Epithelial cell of prostate (primary cell): ENCODE measurements at places on chromosomes 12 and 14.

DNA sequence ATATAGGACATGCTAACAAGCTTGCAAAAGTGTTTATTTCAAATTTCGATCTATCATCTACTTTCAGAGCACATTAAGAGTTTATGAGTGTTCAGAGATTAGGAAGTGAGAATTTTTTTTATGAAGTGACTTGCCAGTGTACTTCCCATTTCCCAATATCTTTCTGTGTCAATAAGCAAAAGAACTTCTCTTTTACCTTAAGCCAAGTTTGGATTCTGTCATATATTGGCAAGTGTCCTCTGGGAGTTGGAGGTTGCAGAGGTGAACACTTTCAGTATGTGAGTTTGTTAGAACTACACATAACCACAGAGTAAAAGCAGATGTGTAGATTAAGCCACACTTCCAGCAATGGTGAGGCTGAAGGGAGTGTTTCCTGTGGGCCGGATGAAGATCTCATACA, 16.6 kb upstream of the KLRF1 start:
- no peak for DNase-seq

DNA sequence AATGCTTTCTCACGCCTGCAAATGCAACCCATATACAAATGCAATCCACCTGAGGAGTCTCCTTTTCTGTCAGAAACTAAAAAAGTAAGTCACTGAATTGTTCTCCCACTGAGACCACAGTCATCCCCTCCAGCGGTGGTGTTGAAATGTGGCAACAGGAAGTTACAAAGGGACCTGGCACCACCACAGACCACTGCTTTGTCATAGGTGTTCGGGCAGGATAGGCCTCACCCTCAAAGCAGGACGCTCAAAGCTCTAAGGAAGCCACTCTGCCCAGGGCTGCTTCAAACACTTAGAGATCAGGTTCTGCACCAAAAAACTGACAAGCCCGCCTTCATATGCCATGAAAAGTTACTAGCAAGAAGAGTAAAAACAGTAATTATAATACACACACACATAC, 11.3 kb downstream of the PHLDA1 start:
- DNase-seq, result no peak

- DNase-seq, result no peak
Measured at GRCh38 chr14:68695856-68696255, 97.0 kb downstream of the ZFP36L1 start.

- DNase-seq, result peak; percentile 1
Measured at GRCh38 chr14:87613881-87614280, 379.1 kb downstream of the GALC start.

GRCh38 chr12:76420222-76420621, 72.0 kb upstream of the BBS10 start:
- no peak for DNase-seq

DNA sequence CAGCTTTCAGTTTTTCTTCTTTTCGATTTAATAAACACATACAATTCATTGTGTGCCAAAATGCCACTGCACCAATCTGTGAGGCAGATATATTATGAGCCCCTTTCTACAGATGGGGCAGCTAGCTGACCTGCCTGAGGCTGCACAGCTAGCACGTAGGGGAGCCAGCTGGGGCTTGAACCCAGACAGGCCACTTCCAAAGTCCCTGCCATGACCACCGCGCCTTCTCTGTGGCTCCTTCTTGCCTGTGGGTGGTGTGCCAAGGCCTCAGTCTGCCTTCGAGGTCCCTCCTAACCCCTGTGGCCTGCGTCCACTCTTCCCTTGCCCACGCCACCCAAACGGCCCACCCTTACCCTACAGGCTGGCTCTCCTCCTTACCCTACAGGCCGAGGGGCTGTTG, 16.2 kb downstream of the FAM222A start:
- no peak for DNase-seq

DNA sequence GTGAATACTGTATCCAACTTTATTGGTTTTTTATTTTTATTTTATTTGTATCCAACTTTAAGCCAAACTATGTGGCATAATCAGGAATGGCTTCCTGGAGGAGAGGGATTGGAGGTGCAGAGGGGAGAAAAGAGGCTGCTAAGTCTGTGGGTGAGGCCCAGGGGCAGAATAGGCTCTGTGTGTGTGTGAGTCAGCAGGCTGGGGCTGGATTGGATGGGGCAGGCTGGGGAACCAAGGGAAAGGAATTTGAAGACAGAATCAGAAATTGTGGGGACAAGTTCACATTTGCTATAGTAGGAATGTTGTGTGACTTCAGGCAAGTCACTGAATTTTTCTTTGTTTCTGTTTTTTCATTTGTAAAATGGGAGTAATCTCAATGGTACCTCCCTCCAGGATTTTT, 12.8 kb upstream of the RILPL1 start:
- no peak for DNase-seq

DNA sequence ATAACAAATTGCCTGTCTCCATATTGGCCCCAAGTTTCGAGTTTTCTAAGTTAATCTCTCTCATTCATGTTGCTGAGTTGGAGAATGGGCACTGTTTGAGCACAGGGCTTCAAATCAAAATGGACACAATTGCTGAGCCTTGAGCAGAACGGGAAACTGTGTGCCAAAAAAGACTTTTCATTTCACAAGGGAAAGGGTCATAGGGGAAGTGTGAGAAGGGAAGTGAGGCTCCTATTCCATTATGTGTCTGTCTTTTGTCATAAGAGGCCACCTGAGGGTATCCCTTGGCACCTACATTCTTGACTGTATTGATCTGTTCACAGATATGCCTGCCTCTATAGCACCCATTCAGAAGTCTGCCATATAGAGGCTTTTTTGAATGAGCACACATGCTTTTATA, 59.1 kb downstream of the TTLL5 start:
- no peak for DNase-seq

DNA sequence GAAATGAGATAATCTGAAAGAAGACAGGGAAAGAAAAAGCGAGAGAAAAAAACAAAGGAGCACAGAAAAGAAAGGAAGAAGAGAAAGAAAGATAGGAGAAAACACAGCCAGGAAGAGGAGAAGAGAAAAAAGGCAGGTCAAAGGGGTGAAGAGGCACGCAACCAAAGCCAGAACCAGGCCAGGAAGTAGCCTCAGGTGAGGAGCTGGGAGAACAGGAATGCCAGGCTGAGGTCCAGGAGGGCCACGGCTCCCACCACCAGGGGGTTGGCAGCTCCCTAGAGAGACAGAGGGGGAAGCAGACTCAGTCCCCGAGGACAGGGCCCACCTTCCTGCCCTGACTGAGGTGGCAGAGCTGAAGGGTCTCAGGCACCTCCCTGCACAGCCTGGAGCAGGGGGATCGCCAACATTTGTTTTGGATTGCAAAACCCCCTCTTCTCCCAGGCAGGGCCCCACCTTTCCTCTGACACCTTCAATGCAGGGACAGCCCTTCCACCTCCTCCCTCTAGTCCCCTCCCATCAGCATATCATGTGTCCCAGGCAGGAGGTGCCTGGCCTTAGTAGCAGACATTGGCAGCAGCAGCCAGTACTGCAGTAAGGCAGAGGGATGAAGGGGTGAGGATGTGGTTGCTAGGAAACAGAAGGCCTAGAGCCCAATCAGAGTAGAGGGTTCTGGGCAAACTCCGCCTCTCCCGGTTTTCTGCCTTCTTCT, 2.0 kb upstream of the AP1G2 start:
- DNase-seq, result peak; percentile 14

DNA sequence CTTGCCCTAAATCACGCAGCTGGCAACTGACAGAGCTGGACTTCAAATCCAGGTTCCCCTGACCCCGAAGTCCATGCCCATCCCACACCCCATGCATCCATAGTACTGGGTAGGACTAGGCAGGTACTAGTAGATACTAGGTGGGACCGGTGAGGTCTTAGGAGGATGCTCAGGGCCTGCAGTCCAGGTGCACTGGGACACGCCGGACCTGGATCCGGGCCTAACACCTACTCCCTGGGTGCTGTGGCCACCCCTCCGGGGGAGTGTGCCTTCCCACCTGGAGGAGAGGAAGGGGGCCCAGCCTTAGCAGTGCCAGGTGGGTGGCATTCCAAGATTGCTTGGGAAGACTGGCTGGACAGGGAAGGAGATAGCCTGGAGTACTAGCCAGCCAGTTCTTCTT, 64.8 kb downstream of the CACNA1C start:
- DNase-seq, result no peak
